Left ventricle myocardium inferior (tissue), 1 donor: ENCODE measurements at places on chromosomes 13 and 19.
A peak's percentile ranks its signal among the peaks of the same experiment; 100 is the strongest.

GRCh38 chr13:46855664-46856063, 41.2 kb downstream of the HTR2A start:
- DNase-seq: no peak

DNA sequence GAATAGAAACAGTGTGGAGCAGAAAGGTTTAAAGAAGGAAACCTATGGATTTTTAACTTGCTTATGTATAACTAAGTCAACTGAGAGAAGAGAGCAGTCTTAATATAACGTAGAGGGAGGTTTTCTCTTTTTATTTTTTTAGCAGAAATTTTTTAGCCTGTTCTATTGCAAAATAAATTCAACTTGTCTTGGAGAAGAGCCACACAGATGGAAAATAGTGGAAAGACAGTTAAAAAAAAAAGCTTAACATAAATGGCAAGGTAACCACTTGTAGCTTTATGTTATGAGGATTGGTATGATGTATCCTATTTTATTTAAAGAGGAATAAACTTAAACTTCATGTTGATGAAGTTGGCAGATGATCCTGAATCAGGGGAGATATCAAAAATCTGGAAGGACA, 312.4 kb downstream of the SHISA2 start:
- DNase-seq: no peak

DNA sequence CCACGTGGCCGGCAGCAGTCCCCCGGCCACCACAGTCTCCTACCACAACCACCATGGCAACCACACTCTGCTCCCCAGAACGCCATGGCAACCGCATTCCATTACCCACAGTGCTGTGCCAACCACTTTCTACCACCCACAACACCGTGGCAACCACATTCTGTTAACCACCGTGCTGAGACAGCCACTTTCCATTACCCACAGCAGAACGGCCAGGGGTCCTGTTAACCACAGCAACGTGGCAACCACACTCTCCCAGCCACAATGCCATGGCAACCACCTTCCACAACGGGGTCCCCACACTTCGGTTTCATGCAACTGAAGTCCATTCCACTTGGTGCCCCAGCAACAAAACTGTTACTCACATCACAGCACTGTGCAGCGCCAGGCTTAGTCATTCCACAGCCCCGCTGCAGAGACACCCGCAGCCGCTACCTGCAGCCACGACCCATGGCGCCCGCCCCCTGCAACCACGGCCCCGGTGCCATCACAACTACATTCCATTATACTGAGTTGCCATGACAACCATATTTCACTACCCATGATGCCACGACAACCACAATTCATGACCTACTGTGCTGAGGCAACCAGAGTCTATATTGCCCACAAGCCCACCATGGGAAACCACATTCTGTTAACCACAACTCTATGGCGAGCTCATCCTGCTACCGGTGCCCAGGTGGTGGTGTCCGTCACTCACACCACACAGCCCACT, 10.0 kb downstream of the DPF1 start:
- DNase-seq: no peak

DNA sequence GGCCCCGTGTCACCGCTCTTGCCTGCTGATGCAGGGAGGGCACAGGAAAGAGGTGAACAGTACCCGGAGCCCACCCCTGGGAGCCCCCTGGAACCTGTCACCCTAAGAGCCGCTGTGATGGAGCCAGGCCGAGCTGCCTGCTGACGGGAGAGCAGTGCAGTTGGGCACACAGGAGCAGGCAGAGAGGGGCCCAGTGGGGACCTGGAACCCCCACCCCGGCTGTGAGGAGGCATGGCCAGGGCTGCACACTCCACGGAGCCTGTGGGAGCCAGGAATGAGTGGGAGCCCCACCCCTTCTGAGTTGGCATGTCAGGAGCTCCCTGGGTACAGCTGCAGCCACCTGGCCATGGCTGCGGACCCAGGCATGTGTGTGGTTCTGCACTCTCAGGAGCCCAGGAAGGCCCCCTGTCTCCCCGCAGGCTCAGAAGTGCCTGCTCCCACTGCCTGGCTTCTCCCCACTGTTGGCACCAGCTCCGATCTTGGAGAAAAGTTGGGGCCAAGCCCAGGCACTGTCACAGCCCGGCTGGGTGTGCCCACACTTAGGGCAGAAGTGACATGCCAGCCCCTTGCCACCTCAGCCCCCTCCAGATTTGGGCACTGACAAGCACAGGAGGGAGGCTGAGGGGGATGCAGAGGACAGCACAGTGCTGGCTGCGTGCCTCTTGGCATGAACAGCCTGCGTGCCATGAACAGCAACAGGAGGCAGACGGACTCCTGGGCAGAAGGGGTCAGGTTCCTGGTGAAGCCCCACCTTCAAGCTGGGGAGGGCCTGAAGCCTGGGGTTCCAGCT, 6.3 kb downstream of the CFAP97D2 start:
- DNase-seq: peak; percentile 38

DNA sequence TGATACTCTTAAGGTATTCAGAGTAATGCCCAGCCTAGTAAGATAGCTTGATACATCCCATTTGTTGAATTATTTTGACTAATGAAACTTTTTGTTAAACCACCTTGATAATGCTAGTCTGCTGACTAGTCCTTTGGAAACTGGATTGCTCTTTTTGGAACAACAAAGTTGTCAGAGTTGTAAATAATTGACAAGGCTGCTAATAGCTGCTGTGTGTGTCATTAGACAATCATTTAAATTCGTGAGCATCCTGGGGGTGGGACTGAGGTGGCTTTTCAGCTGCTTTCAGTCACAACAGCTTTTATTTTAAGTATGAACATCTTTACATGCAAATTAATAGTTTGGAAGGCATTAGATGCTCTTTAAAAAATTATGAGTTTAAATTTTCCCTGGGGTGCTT, 153.5 kb downstream of the HS6ST3 start:
- no peak for DNase-seq

GRCh38 chr19:35715981-35716800, 1.6 kb upstream of the KMT2B start:
- peak; percentile 70 for DNase-seq
